Right cardiac atrium (tissue), 5 donors: ENCODE measurements at places on chromosomes 11 and 22. TPM values are rescaled to one million over a fixed set of nuclear protein-coding genes. Genes with fewer than 3 reads are reported as not detected.

MGAT3 gene
- total RNA-seq = 9.9 TPM

PATL1 gene
- 24.9 TPM for total RNA-seq

RFPL3 gene
- not detected for total RNA-seq

ILK gene
- total RNA-seq = 196 TPM

MIOX gene
- not detected for total RNA-seq

GLYATL1B gene
- total RNA-seq = not detected

CCDC116 gene
- 0.34 TPM for total RNA-seq

KRTAP5-8 gene
- total RNA-seq = not detected

MIAT gene
- 1.5 TPM for total RNA-seq

BBS1 gene
- total RNA-seq = 19.5 TPM

ACTN3 gene
- not detected for total RNA-seq

TNNI2 gene
- total RNA-seq = not detected
